ENCODE measurements at places on chromosomes 12 and 14.
A peak's percentile ranks its signal among the peaks of the same experiment; 100 is the strongest.

- DNase-seq: no peak
These were observed 28.8 kb downstream of the PROX2 start for GRCh38 chr14:74846968-74847665.

DNA sequence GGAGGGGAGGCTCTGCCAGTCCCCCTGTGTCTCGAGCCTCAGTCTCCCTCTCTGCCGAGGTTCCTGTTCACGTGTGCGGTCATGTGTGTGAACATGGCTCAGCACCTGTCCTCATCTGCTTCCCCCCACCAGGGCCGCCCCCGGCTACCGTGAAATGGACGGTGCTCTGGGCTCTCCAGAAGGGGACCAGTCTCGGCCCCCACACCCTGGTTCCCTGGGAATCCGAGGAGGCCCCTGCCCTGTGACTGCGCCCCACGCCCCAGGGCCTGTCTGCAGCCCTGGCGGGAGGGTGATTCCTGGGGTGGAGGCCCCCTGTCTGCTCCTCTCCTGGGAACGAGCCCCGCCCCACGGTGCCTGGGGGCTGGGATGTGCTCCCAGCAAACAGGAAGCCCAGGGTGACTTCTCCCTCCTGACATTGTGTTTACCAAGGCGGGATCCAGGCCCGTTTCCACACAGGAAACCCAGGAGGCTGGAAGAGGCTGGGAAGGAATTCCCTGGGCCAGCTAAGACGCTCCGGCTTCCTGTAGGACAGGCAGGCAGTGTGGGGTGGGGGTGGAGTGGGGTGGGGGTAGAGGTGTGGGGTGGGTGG lies 46.6 kb downstream of the KIF26A start:
- no peak for DNase-seq

DNA sequence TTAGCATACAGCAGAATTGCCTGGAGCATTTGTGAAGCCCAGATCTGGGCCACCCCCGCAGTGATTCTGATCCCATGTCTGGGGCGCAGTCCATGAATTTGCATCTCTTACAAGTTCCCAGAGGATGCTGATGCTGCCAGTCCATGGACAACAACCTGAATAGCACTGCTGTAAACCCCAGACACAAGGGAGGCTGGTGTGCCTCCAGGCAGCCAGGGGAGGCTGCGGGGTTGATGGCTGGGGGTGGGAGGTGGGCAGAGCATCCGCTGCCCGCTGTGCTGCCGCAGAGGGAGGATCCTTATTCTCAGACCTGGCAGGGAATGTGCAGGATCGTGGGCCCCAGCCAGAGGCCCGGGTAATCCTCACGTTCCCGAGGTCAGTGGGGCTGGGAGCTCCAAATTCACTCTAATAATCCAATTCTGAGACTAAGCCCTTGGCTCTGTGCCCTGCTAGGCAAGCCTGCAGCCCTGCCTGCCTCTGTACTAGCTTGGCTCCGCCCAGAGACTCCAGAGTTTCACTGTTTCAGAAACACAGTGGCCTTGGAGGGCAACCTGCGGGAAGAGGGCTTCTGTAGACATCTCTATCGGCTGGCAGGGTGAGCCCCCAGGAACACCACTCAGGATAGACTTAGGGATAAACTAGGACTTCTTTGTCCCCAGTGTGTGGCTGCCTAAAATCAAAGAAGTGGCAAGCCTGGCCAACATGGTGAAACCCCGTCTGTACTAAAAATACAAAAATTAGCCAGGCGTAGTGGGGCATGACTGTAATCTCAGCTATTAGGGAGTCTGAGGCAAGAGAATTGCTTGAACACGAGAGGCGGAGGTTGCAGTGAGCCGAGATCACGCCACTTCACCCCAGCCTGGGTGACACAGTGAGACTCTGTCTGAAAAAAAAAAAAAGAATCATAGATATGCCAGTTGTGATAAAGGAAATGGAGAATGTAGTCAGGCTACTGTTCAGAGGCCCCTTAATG lies 17.8 kb upstream of the MLEC start:
- DNase-seq: peak; percentile 62

DNA sequence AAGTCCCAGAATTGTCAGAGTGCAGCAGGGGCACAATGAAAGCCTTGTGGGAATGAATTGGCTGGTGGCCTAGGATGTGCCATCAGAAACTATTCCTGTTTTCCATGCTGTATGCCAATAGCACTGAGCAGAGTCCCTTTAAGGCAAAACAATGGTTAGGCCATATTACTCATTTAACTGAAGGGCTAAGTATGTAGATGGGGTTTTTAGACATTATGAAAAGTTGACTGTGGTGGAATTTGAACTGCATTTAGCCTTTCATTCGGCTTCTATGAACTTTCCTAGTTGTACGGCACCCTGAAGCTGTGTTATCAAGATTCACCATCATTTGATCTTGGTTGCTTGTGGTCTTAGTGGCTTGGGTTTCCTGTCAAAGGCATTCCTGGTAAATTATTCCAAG lies 24.8 kb downstream of the IL26 start:
- DNase-seq: no peak

DNA sequence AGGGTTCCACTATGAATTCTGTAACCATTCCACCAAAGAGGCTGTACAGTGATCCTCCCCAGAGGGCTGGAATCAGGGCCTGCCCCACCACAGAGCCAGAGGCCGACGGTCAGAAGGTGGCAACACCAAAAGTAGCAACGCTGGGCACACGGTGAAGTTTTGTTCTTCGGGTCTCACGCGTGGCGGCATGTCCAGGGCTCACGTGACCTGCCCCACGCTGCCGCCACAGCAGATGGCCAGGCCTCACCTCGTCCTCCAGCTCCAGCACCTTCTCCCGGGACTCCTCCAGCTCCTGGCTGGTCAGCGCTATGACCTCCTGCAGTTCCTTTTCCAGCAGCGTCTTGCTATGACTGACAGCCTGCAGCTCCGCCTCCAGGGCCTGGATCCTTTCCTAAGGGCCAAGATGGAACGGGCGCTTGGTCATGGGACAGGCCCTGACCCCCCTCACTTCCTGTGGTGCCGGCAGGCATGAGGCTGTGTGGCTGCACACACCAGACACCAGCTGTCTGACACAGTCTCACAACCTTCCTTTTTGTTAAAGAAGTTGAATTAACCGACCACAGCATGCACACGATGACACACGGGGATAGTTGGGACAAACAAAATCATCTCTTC lies 22.4 kb upstream of the ANKLE2 start:
- DNase-seq: no peak

DNA sequence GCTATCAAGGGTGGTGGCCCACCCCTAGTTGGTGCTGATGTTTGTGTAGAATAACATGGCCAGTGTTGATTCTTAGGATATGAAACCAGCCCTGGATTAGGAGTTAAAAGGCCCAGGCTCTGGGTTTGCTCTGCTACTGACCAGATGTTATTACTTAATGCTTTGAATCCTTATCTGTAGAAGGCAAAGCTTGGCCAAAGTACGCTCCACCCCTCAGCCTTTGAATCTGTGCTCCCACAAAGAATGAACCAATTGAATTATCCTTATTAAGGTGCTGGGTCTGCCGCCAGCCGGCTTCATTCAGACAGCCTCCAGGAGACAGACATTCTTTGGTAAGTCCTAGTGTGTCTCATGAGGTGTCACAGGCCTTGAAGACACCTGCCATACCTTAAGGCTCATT lies 41.8 kb downstream of the AKAP3 start:
- DNase-seq: peak; percentile 20

- no peak for DNase-seq
These were observed 16.3 kb upstream of the SLCO1A2 start for GRCh38 chr12:21350975-21351374.

GRCh38 chr12:100576331-100577036 lies 3.0 kb downstream of the GAS2L3 start:
- DNase-seq: no peak

GRCh38 chr12:76020731-76021672 lies 10.6 kb downstream of the PHLDA1 start:
- no peak for DNase-seq

- DNase-seq: no peak
These were observed 118.9 kb downstream of the UNC79 start for GRCh38 chr14:93549595-93549994.

DNA sequence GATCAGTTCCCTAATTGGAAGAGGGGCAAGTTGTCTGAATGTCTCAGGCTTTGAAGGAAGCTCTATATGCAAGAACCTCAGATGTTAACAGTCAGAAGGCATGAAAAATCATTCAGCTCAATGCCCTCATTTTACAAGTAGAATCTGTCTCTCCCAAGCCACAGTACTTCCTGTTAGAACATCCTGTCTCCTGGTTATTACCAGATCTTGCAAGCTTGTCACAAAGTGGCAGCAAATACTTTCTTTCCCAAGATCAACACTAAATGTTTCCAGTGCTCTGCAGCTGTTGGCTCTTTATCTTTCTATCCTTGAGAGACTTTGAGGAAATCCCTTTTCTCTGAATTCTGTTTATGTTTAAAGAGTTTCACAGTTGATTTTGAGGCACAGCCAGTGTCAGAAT lies 235.5 kb downstream of the AKAP6 start:
- no peak for DNase-seq

GRCh38 chr12:33006106-33006505 lies 109.5 kb upstream of the PKP2 start:
- DNase-seq: no peak

GRCh38 chr14:92729634-92730358 lies 18.6 kb downstream of the LGMN start:
- no peak for DNase-seq

DNA sequence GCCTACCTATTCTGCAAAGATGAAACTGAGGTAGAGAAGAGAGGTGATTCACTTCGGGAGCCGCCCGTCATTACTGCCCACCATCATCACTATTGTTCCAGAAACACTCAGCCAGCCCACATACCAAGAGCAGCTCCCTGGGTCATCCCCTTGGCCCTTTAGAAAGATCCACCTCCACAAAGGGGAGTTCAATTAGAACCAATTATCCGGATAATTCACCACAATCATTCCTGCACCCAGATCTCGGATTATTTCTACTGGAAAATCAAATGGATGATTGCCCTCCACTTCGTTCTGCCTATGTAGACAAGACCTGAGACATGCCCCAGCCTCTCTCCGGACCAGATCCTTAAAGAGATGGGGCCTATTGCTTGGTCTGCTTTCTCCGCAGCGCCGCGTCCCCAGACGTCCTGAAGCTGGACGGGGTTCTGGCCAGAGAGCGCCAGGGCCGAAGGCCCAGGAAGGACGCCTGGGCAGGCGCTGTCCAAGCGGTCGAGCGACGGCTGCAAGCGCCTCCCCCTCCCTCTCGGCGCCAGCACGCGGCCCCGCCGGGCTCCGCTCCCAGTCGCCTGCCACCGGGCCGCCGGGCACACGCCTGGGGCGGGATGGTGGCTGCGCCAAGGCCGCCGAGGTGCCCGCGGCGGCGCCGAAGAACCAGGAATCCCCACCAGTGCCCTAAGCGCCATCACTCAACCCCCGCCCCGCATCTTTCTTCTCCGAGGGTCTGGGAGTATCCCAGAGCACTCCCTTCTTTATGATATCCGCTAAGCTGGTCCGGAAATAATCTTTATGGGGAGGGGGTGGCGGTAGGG lies 1.3 kb upstream of the ASCL1 start:
- peak; percentile 76 for DNase-seq

GRCh38 chr12:120352117-120352516 lies 16.8 kb downstream of the MSI1 start:
- DNase-seq: no peak
